ENCODE measurements at places on chromosomes 1 and 21.
A peak's percentile ranks its signal among the peaks of the same experiment; 100 is the strongest.

DNA sequence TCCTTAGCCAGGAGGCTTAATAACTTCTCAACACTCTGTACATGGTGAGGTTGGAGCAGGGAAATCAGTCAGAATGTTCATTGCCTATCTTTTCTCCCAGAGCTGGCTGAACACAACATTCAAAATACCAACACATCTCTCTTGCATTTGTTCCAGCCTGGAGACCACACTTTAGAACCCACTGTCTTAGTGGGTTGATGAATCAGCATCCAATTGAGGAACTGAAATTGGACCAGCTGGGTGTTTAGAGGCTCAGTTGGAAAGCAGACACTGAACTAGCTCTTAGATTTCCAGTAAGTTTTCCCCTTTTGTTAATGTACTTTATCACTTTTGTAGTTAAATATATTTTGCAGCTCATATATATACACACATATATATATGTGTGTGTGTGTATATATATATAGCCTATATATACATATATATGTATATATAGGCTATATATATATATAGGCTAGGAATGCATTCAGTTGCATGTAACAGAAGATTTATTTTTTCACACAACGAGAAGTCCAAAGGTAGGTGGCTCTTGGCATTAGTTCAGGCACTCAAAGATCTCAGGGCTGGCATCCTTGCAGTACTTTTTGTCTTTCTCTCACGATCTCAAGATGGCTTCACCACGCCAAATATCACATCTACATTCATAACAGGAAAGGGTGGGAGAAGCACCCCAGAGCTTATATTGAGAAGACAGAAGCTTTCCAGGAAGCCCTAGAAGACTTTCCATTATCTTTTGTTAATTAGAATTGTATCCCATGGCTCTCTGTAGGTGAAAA lies 35.0 kb upstream of the HUNK start:
- no peak for DNase-seq

GRCh38 chr1:55215194-55216021 lies at the start of gene USP24:
TSS of gene USP24 (minus strand) at chr1:55215364. CDS start at chr1:55215113, 251 bp downstream.
- peak; percentile 80 for DNase-seq

- no peak for DNase-seq
These were observed 5.4 kb upstream of the EXO1 start for GRCh38 chr1:241842565-241842964.

- peak; percentile 70 for DNase-seq
These were observed at the start of gene ITPKB for GRCh38 chr1:226738995-226739695. TSS of gene ITPKB (minus strand) at chr1:226739282. CDS start at chr1:226737458, 1,824 bp downstream.

DNA sequence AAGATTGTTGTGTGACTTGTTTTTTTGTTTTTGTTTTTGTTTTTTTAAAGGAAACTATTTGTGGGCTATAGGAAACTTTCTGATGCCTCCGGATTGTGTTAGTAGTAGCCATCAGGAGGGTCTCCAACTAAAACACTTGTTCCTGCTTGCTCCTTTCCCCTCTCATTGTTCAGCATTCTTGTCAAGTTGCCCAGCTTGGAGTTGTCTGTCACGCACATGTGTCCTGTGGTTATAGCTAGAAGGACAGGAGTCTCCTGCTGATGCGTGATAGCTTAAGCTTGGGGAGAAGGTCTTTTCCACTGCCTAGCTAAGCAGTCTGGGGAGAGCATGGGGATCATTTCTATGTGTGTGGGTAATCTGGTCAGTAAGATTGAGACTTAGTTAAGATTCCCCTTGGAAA lies 3.2 kb upstream of the LYPLA2 start:
- DNase-seq = no peak

GRCh38 chr1:218348628-218349071 lies 3.5 kb downstream of the TGFB2 start:
- no peak for DNase-seq

DNA sequence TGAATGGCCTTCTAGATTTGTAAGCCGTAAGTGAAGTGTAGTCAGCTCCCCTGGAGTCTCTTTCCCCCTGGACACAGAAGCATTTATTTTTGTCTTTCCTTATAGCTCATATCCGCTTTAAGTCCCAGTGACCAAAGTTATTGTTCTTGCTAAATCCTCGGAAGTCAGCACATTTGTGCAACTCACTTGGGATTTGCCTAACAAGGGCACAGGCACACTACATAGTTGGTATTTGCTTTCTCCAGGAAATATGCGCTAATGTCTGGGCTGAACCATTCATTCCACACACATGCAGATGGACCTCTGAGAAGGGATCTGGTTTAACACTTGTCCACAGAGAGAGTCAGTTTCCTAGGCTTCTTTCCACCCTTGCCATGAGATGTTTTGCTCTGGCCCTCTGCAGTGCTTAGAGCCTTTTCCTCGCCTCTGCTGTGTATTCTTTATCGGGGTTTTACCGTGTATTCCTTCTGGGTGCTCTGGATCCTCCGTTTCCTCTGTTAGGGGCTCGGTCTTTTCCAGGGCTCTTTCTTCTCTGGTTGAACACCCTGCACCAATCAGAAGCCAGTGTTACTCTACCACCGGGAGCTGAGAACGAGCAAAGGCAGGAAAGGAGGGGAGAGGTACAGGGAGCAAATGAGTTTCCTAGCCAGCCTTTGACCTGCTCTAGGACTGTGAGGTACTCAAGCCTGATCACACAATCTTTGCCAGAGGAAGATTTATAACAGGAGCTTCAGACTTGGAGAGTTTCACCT lies 72.4 kb downstream of the ABCA4 start:
- DNase-seq = peak; percentile 15

- no peak for DNase-seq
These were observed 33.8 kb upstream of the SERTAD4 start for GRCh38 chr1:210198840-210199239.

GRCh38 chr1:2324553-2325366 lies 66.6 kb downstream of the MORN1 start:
- no peak for DNase-seq

DNA sequence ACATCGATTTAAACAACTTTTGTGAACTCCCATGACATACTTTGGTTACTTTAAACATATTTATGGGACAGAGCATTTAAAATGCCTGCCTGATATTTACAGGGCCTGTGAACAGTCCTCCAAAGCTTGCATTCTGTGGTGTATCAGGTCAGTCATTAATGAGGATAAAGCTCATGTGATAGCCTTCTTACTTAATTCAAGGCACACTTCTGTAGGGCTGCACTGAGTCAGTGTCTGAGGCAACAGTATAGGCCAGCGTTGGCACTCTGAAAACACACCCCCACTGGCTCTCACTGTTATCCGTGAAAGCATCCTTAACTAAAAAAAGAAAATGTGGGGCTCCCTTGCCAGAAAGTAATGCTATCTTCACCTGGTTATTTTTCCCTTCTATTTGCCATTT lies 200.0 kb downstream of the NFIA start:
- no peak for DNase-seq

DNA sequence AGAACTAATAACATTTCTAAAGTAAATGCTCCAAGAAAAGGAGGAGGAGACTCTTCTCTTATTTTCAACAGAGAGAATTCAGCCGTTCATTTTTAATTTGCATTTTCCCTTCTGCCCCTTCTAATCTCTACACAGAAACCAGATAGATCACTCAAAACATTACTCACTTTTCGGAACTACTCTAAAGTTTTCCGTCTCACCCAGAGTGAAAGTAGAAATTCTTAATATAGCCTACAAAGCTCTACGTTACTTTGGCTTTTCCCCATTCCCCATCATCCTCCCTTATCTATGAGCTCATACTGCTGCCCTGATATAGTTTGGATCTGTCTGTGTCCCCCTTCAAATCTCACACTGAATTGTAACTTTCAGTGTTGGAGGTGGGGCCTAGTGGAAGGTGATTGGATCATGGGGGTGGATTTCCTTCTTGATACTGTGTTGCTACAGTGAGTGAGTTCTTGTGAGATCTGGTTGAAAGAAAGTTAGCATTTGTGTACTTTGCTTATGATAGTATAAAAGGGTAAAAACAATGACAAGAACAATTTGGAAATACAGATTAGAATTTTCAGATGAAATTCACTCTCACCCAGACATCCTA lies 188.2 kb downstream of the AMY1C start:
- no peak for DNase-seq

GRCh38 chr21:46498335-46499050 lies 39.8 kb downstream of the DIP2A start:
- DNase-seq = no peak

DNA sequence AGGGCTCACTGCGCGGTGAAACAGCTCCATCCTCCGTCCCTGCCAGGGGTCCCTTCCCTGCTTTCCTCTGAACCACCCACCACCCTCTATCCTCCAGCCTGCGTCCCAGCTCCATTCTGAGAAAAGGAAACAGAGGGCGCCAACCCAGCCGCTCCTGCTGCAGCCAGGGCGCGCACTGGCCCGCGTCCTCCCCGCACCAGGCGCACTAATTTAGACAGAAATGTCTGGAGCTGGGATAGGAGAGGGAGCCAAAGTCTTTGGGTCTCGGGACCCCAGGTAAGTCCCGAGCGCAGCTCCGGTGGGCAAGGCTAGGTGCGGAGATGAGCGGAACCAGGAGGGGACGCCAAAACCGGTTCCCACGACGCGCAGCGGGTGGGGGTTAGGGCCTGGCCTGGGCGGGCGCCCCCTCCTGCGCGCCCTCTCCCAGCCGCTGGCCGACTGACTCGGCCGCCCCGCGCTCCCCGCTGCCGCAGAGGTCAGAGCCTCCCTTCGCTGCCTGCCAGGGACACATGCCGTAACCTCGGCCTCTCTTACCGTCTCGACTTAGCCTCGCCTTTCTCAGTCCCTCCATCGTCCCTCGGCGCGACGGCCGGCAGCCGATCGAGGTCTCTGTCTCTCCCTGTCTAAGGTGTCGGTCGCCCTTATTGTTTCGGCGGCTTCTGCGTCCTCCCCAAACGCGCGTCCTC lies 2.0 kb downstream of the CAMK2N1 start:
- DNase-seq = no peak

- no peak for DNase-seq
These were observed 11.9 kb downstream of the F5 start for GRCh38 chr1:169574336-169574735.

DNA sequence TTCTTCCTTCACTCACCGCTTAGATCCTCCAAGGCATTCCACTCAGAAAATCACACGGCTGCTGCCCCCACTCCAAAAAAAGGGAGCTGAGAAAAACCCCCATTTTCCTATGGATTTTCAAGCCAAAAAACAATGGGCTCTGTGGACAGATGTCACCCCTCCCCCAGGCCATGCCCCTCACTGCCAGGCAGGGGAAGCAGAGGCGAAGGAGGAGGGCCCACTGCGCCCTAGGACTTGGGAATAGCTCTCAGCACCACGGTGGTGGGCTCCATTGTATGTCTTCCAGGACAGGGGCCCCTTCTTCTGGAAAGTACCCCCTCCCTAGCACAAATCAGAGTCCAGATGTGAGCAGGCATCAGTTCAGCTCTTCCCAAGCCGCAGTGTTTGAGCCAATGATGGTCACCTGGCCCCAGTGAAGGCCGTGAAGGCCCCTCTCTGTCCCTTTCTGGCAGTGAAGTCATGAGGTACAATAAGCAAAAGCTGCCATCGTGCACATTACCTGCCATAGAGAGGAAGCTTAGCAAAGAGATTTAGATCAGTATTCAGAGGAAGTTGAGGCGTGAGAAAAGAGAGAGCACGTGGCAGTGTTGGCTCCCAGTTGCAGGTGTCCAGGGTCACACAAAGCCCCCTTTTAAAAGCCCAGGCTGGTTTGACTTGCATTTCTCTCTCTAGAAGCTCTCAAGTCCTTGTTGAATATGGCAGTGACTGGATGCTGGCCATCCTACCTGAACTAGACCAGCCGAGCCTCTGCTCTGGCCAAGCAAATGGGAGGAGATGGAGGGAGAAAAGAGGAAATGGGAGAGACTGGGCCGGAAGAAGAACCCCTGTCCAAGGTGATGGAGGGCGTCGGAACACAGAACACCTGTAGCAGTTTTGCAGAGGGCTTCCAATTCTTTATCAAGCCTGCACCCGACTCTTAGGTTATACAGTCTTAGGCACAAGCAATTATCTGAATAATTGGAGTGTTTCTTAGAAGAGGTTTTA lies 149.0 kb downstream of the TOMM20 start:
- no peak for DNase-seq

DNA sequence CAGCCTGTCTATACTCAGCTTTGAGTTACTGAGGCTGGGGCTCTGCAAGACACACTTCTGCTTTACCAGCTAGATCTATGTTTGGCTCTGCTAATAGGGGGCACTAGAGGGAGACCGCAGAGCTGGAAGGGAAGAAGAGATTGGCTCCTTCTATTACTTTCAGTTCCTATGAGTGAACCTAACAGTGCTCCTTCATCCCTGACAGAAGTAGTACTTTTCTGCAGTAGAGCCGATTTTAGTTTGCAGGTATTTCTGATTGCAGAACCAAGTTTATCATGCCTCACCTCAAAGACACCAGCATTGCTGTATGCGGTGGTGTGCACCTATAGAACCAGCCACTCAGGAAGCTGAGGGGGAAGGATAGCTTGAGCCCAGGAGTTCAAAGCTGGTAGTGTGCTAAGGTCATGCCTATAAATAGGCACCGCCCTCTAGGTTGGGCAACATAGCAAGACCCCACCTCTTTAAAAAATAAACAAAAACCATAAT lies 5.7 kb upstream of the ZDHHC18 start:
- DNase-seq = no peak

GRCh38 chr1:185654199-185654951 lies 79.8 kb upstream of the HMCN1 start:
- no peak for DNase-seq

GRCh38 chr1:243500512-243500911 lies 244.7 kb downstream of the SDCCAG8 start:
- DNase-seq = no peak

- no peak for DNase-seq
These were observed 12.7 kb downstream of the TESK2 start for GRCh38 chr1:45478121-45478814.

- DNase-seq = no peak
These were observed 11.0 kb upstream of the VCAM1 start for GRCh38 chr1:100708476-100709062.

GRCh38 chr1:100433563-100433962 lies 81.3 kb downstream of the CDC14A start:
- no peak for DNase-seq

GRCh38 chr21:35677298-35677841 lies 383.0 kb downstream of the SETD4 start:
- no peak for DNase-seq

- DNase-seq = no peak
These were observed 382.1 kb downstream of the PTPRC start for GRCh38 chr1:199020904-199021303.

DNA sequence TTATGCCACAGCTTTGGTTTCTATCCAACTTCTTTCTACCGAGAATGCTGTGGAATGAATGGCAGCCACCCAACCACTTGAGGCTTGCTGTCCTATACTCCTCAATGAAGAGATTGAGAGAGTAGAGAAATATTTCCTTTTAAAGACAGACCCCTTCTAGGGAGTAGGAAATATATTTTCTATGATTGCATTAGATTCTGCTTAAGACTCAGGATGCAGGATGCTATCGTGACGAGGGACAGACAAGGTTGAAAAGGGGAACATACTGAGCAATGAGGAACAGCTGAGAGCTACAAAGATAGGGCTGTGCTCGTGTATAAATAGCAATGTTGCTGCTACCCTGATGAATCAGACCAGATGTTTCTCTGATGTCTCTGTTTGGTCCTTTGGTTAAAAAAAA lies 7.1 kb upstream of the RASAL2 start:
- DNase-seq = no peak

DNA sequence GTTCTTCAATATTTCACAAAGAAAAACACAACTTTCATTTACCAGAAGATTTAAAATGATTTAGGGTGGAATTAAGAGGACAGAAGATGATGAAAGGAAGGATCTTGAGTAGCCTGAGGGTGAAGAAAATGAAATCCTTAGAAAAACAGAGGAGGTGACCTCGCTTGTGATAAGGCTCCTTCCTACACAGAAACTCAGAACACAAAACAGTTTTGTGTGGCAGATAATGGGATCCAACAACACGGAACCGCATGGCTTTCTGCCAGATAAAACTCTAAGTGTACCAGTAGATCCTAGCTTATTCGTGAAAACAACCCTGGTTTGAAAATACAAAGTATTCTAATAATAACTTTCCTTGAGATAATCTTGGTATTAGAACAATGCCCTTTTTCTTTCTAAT lies 74.0 kb upstream of the EXO1 start:
- no peak for DNase-seq
